EL (cell line): ENCODE measurements at places on chromosomes 1 and 21.

DNA sequence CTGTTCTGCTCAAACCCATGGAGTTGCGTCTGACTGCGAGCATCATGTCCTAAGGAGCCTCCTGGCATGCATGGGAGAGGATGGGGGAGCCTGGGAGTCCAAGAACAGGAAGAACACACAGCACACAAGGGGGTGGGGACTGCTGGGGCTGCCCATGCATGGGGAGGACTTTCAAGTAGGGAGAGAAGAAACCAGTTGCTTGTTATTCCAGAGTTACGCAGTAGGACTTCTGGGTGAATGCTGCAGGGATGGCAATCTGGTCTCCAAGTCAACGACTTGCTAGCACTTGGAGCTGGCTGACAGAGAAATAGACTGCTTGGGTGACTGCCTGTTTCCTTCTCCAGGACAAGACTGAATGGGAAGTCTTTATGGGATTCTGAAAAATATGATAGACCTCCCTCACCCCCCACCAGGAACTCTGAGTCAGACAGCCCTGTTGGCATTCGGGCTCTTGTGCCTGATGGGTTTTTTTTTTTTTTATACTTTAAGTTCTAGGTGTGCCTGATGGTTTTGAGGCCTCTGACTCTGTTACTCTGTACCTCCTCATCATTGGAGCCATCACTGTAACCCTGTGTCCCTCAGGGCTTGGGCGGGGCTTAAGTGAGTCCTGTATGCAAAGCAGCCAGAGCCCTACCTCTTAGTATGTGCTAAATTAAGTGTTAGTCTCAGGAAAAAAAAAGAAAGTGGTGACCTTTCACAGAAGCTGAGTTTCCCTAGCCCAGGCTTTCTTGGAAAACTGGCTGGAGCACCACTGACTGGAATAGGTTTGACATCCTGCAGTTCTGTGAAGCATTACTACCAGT, 30.3 kb downstream of the MAP3K21 start:
- DNase-seq = no peak

GRCh38 chr1:10928654-10929053, 83.8 kb upstream of the TARDBP start:
- DNase-seq = no peak

DNA sequence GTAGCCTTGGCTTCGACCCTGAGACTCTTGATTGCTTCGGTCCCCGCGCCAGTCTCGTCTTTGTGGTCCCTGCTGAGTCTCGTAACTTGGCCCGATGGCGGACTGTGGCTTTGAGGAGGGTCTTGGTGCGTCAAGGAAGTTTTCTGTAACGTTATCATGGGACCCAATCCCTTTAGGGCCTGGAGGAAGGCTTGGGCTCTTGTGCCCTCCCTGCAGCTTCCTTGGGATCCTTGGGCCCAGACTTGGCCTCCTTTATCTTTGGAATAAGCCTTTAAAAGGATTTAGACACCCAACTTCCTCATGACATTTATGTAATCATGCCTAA, 371 bp downstream of the ZMPSTE24 start:
- peak; percentile 36 for DNase-seq

GRCh38 chr1:12275370-12275769, 45.5 kb downstream of the VPS13D start:
- peak; percentile 23 for DNase-seq

- DNase-seq = no peak
Observed at GRCh38 chr1:66275601-66276023, 258.3 kb upstream of the SGIP1 start.

- DNase-seq = no peak
Observed at GRCh38 chr1:61748566-61748965, 6.3 kb downstream of the PATJ start.

DNA sequence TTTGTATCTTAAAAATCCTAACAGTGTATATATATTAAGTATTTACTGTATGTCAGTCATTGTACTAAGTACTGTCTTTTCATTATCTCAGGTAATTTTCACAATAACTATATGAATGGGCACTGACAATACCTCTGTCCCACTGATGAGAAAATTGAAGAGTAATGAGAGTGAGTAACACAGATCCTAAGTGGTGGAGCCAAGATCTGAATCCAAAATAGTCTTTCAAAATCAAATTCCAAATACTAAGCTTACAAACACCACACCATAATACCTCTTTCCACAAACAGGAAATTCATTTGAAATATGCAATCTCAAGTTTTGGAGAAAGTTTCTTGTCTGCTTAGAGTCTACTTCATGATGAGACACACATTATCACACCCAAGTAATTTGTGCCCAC, 105.9 kb upstream of the EDEM3 start:
- DNase-seq = no peak

GRCh38 chr1:38558500-38559445, 300.8 kb downstream of the RRAGC start:
- no peak for DNase-seq

DNA sequence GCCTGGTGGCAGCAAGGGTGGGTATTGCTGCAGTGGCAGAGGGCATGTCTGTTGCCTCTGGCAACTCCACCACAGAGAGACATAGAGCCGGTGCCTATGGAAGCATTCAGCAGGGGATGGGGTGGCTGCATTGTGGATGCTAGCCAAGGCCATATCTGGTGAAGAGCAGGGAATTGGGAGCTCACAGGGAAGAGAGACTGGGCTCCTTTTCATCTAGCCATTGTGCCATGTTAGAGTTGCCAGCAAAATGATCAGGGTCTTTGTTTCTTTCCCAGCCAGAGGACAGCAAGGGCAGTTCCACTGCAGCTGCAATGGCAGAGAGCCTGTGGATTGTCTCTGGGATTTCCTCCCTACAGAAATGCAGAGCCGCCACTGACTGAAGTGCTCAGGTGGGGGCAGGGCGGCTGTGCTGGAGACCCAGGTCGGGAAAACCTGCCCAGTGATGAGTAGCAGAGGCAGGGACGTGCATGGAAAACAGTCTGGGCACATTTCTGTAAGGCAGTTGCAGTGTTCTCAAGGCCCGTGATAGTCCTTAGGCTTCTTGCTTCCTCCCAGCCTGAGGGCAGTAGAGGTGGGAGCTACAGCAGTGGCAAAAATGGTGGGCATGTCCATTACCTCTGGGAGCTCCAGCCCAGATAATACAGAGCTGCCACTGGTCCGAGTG, 40.2 kb upstream of the CYP4X1 start:
- no peak for DNase-seq

DNA sequence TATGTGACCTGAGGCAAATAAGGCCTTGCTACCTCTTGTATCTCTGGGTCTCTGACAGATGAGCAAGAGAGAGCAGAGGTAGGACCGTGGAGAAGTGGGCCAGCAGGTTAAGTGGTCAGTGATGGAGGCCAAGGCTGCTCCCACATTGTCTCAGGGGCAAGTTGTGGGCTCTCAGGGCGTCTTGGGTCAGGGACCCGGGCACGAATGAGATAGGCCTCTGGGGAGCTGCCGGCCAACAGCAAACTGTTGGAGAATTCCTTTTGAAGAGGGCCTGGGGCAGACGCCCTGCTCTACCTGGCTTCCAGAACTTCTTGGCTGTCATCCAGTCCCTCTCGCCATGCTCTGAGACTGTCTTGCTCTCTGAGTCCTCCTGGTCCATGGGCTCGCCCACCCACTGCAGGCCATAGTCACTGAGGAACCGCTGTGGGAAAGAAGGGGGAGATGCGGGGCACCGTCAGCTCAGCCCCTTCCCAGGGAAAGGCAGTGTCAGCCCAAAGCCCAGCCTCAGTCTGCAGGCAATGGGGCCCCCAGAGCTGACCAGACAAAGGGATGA, 12.4 kb downstream of the UBXN11 start:
- DNase-seq = no peak

- DNase-seq = no peak
Observed at GRCh38 chr21:32533611-32534010, 51.7 kb downstream of the TCP10L start.

DNA sequence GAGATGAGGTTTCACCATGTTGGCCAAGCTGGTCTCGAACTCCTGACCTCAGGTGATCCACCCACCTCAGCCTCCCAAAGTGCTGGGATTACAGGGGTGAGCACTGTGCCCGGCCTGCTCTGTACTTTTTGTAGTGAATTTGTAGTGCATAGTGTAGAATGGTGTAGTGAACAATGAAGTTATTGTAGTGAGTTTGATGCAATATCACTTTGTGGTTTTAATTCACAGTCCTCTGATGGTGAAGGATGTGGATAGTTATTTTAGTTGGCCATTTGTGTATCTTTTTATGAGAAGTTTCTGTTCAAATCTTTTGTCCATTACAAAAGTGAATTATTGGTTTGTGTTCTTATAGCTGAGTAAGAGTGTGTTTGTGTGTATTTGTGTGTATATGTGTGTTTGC, 57.6 kb downstream of the PDE4B start:
- DNase-seq = no peak

- DNase-seq = no peak
Observed at GRCh38 chr1:209086486-209087192, 496.9 kb upstream of the CAMK1G start.

GRCh38 chr1:39102537-39103327, 76.6 kb downstream of the NDUFS5 start:
- DNase-seq = peak; percentile 80
